ENCODE measurements at places on chromosomes 16 and 17.

GRCh38 chr16:57029161-57030160, 40.1 kb downstream of the NLRC5 start:
- no peak for DNase-seq

GRCh38 chr17:60145006-60145935, 4.5 kb upstream of the CA4 start:
- DNase-seq: peak; percentile 65

GRCh38 chr16:57826706-57827625, 24.7 kb upstream of the KIFC3 start:
- DNase-seq: no peak

- no peak for DNase-seq
Observed at GRCh38 chr17:75249564-75249963, 11.8 kb downstream of the GGA3 start.

DNA sequence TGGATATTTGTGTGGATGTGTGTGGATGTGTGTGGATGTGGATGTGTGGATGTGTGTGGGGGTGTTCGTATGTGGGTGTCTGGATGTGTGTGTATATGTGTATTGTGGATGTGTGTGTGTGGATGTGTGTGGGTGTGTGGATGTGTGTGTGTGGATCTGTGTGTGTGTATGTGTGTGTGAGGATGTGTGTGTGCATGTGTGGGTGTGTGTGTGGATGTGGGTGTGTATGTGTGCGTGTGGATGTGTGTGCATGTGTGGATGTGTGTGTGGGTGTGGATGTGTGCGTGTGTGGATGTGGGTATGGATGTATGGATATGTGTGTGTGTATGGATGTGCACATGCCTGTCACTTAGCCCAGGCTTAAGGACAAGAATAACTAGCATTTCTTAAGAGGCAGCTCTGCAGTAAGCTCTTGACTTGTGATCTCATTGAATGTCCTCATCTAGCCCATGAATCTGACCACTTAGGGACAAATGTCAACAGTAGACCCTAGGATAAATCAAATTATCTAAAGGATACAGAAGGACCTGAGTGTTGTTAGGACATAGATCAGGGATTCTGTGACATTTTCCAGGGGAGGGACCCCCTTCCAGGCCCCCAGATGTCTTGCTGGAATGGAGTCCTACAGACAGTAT, 83.5 kb downstream of the BMERB1 start:
- no peak for DNase-seq

GRCh38 chr17:35866341-35866950, 2.2 kb downstream of the HEATR9 start:
- no peak for DNase-seq

GRCh38 chr16:17723531-17724134, 252.9 kb upstream of the XYLT1 start:
- no peak for DNase-seq

DNA sequence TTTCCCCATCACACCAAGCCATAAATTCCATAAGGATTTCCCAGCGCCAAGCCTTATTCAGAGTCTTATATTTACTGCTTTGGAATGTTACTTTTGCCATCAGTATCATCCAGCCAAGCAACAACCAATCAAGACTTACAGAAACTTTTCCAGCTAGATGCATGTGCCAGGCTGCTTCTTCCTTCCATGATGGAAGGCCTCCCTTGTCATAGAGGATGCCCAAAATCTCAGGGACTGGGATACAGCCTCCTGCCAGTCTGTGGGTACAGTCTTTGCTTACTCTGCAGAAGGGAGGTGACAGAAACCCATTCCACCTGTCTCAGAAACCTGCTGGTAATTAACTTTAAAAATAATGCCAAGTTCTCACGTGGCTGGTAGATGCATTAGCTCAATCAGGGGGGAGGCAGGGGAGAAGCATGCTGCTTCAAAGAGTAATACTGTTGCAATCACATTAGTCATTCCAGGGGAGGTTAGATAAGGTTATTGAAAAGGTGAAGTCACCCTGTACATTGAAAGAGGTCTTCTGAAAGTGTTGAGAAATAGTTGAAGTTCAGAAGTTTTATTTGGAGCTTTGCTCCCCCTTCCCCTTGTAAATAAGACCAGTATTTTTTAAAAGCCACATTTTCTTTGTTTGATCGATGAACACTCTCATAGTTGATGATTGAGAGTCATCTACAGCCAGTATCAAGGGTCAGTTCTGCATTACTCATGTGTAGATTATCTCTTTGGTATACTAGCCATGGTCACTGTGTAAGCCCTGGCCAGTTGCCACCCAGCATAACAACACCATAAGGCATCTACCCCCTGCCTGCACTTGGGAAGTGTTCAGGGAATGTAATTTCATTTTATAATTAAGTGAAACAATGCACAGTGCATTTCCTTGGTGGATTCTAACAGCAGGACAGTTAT, 22.2 kb downstream of the HLF start:
- DNase-seq: peak; percentile 39

DNA sequence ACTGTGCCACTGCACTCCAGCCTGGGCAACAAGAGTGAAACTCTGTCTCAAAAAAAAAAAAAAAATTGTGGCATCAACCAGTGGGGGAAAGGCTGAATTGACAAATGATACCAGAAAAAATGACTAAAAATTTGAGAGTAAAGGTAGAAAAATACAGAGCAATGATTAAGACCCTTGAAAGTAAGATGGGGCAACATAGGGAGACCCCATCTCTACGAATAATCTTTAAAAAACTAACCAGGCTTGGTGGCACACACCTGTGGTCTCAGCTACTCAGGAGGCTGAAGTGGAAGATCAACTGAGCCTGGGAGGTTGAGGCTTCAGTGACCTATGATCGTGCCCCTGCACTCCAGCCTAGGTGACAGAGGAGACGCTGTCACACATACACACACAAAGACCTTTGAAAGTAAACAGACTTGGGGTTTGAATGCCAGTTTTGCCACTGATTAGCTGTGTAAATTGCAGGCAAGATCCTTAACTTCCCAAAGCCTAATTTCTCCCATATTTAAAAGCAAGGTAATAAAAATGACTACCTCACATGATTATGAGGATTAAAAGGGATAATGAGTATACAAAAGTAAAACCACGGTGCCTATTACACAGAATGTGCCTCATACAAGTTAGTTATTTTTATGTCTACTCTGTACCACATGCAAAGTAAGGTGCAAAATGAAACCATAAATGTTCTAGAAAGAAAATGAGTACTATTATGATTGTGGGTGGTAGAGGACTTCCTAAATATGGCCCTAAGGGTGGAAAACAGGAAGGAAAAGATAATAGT, 21.7 kb upstream of the PAFAH1B1 start:
- DNase-seq: no peak

Measured in NCI-H69 (cell line).